ENCODE measurements at places on chromosomes 1 and 21.

GRCh38 chr1:227318016-227318852, at the start of gene CDC42BPA:
CDC42BPA (minus strand) TSS chr1:227318492; CDS start chr1:227317182, 1,310 bp downstream.
- peak; percentile 75 for DNase-seq

DNA sequence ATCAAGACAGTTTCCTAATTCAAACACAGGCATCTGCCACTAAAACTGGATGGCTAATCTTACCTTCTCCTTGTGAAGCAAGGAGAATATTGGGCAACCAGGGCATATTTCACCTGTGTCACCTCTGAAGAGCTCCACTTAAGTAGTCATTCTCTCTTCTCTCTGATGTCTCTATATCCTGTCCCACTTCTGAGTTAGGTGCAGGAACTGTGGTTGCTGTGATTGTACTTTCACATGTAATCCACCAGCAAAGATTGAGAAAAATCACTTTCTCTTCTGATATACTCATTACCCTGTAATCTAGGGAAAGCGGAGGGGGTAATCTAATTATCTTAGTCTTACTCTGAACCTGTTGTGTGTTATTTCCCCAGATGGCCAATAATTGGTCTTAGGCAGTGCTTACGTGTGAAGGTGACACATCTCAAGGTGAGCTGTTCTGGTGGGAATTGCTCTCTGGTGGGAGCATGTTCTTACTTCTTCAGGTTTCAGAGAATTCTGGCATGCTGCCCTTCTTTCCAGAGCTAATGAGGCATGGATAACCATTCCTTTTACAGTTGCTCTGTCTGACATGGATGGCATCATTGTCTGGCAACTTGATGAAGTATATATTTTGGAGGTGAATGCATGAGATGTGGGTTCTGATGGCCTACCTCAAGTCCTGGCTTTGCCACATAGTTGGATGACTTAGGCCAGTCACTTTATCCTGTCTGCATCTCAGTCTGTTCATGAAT, 12.0 kb downstream of the XCL2 start:
- DNase-seq, result no peak

DNA sequence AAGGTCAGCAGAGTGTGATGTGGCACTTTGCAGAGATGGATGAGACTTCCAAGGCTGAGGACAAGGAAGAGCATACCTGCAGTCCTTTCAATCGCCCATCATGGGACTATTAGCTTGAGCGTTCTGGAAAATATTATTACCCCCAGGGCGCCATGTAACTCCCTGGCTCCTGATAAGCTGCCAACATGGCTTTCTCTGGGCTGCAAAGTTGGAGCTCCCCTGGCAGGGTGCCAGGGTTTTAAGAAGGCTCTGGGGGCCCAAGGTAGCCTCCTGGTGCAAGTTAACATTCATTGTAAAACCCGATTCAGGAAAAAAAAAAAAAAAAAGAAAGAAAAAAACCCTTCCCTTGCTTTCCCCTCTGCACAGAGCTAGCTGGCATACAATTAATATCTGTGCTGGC, 196.7 kb downstream of the PBX1 start:
- no peak for DNase-seq

DNA sequence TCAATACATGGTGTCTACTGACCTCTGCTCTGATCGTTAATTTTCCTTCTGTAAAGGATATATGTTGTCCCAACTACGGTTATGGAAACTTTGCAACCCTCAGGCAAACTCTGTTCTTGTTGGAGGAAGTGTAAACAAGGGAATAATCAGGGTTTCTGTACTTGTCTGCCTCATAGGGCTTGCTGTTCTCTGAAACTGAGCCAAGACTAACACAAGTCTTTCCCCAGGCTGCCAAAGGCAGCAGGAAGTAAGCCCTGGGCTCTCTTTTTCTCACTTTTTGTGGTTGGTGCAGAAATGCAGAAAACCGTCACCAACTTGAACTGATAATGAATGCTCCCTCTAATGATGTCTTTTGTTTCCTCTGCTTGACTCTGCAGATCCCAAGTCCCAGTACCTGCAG, 7.6 kb downstream of the CYP4X1 start:
- DNase-seq, result no peak

DNA sequence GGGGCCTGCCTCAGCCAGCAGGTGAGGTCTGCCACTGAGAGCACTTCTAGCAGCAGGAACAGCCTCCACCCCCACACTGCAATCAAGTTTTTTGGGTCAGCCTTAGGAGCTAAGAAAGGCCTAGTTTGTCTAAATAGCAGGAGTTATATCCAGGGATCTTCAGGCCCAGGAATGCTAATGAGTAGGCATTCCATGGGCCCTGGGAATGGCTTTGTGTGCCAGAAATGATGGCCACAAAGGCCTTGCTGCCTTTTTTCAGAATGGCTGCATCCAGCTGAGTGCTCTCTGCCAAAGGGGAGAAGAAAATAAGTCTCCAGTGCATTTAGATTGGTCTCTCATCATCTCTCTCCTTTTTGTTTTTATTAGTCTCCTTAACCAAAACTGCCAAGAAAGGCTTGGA, 2.8 kb downstream of the MRTO4 start:
- no peak for DNase-seq

DNA sequence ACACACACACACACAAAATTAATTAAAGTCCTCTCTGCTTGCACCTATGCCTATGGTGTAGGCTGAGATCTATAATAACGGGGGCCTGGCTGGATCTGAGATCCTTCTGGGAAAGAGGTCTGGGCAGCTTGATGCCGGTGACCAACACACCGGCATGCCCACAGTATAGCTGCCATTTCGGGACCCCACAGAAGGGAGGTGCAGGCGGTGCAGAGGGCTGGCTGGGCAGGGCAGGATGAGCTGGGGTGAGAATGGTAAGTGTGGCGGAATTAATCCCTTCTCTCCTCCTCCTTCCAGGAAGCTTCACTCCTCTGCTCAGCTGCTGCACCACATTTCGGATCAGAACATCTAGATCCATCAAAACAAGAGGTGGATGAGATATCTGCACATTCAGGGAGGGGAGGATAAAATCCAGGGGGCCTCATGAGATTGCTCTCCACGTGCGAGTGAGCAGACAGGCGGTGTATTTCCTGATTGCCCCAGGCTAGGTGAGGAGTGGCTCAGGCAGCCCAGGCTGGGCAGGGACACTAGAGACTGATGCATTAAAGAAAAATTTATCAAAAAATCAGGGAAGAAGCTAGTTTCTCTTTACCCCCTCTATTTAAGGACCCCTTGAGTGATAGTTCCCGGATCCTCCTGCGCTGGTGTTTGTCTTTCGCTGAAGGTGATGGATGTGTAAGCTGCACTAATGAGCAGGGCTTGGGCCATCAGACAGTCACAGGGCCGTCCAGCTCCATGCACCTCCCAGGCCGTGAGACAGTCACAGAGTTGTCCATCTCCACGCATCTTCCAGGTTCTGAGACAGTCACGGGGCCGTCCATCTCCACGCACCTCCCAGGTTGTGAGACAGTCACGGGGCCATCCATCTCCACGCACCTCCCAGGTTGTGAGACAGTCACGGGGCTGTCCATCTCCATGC, 449.9 kb downstream of the PTPRU start:
- peak; percentile 18 for DNase-seq

- DNase-seq, result peak; percentile 95
Observed at GRCh38 chr1:154405747-154406571, 816 bp downstream of the IL6R start.

- no peak for DNase-seq
Observed at GRCh38 chr1:117232531-117232930, 21.8 kb upstream of the VTCN1 start.

- no peak for DNase-seq
Observed at GRCh38 chr21:24729568-24729967, 877.7 kb downstream of the MRPL39 start.

- DNase-seq, result no peak
Observed at GRCh38 chr1:202615501-202616354, 94.5 kb downstream of the SYT2 start.

DNA sequence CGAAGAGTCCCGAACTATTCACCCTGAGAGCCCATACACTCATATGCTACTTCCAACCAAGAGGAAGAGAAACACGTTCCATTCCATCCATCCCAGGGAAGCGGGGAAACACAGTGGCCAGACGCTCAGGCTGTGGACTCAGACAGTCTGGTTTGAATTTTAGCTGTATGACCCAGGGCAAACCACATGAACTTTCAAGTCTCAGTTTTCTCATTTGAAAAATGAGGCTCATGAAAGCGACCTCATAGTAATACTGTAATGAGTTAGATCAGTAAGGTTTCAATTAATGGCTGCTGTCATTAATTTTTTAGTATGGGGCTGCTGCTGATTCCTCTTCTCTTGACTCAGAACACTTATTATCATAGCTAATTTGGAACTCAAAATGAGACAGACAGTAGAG, 1.5 kb downstream of the FCRL4 start:
- DNase-seq, result no peak

- DNase-seq, result no peak
Observed at GRCh38 chr1:101178341-101178687, 58.5 kb upstream of the S1PR1 start.

GRCh38 chr1:183954496-183954895, 83.0 kb downstream of the COLGALT2 start:
- DNase-seq, result no peak

DNA sequence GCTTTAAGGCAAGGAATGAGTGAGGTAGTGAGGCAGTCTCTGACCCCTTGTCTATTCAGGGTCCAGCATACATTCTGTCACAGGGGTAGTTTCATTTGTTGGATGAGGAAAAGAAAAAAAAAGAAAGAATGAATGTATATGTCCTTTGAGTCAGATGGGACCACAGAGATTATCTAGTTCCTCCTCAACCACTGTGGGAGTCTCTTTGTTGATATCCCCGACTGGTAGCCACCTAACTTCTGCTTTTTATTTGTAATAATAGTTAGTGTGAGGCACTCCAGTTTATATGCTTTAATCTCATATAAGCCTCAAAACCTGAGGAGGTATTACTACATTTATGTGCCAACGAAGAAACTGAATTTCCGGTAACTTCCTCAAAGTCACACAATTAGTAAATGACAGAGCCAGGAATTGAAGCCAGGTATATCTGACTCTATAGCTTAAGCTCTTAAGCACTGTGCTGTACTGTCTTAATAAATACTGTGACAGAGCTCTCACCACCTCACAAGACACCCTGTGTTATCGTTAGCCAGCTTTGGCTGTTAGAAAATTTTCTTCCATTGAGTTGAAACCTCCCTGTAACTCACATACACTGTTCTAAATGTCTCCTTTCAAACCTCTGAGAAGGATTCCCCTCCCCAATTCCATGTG, 82.2 kb downstream of the MDM4 start:
- DNase-seq, result no peak

Measured in right atrium auricular region (tissue), 2 donors.